ENCODE measurements at places on chromosomes 2 and 18.

- DNase-seq: no peak
These were observed 78.0 kb upstream of the RPL31 start for GRCh38 chr2:100924122-100924519.

DNA sequence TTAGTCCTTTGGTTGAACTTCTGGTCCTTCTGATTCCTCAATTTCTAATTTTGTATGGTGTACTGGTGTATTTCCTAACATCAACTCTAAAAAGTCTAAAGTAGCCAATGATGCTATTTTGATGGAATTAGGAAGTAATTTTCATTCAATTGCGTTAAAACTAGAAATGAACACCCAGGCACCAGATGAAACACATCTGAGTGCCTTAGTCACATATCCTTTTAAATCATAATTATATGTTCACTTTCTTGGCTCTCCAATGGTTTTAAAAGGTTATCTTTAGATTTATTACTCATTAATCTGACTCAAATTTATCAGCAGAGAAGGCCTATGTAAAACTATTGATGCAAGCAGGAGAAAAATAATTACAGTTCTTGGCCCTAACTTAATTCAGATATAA lies 119.7 kb downstream of the GAREM1 start:
- no peak for DNase-seq

DNA sequence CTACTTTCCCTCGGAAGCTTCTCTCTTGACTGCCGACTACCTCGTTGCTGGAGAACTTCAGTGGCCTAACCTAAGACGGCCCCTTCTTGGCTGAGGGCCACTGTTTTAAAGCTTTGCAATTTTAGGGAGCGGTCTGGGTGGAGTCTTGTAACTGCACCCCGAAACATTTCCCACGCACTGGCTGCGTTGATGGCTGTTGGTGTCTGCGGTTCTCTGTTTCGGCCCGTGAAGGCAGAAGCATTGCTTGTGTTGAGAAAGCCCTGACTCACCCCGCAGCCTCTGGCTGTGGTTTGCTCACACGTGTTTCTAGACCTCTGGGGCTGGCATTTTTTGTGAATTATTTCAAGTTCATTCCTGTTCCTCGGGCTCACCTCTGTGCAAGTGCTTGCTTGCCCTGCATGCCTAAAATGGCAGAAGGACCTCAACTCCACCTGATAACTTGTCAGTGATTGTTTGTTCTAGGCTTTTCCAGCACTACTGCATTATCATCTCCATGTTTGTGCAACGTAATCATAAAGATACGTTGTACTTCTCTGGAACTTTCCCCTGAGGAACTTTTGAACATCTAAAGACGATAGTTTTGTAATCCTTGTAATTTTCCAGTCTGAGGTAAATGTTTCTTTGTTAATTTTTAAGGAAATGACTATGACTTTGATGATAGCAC lies 94.2 kb upstream of the DLX2 start:
- DNase-seq: no peak

- DNase-seq: no peak
These were observed 19.6 kb upstream of the FTCDNL1 start for GRCh38 chr2:199870581-199870980.

- DNase-seq: no peak
These were observed 32.3 kb downstream of the ST6GAL2 start for GRCh38 chr2:106853631-106854030.

- no peak for DNase-seq
These were observed 20.6 kb downstream of the SERPINB10 start for GRCh38 chr18:63928331-63928730.

GRCh38 chr2:23706613-23707078 lies 220.3 kb downstream of the ATAD2B start:
- DNase-seq: no peak

DNA sequence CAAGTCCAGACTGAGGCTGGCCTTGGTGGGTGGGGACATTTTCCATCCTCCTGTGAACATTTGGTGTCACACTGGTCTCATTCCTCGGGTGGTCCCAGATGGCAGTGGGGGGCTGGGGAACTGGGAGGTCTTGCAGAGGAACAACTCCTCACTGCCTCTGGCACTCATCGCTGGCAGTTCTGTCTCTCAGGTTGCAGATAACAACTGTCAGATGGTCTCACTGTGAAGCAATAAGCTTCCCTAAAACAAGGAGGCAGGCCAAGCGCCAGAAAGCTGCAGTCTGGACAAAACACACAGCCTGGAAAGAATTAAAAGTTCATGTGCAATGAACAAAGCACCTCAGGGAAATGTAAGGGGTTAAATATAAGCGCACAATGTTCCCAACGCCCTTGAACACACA lies 78.1 kb downstream of the IRS1 start:
- DNase-seq: no peak

GRCh38 chr2:67510745-67511144 lies 113.6 kb downstream of the ETAA1 start:
- DNase-seq: no peak

DNA sequence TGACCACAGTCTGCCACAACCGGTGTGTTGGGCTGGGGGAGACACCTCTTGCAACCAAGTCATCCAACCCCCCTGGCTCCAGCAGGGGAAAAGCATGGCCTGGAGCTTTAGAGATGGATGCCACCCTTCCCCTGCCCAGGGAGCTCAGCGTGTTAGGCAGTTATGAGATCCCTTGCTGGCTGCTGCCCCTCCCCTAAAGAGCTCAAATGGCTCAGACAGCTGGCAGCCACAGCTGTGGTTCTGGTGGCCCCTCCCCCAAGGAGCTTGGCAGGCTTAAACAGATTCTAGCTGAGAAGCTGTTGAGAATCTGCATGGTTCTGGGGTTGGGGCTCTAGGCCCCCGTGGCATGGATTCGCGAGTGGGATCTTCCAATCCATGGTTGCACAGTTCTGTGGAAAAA lies 64.7 kb downstream of the TEX51 start:
- DNase-seq: no peak
